EH (cell line): ENCODE measurements at places on chromosomes 16 and 17.

DNA sequence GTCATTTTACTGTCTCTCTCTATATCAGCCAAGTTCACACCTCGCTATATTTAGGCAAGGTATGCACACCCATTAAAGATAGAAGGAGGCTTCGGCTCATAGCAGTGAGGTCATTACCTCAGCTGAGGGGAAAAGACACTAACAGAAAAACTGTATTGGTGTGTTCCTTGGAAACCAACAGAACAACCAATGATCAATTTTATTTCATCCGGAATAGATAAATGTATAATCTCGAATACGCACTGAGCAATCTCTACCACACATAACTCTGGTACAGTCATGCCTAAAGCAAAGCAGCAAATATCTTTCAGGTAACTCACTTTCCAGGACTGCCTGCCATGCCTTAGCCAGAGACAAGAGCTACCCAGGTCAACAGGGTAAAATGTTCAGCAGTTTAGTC, 109.9 kb upstream of the CORO6 start:
- DNase-seq, result no peak

- DNase-seq, result no peak
Measured at GRCh38 chr16:17944345-17944744, 392.2 kb downstream of the NPIPA8 start.

DNA sequence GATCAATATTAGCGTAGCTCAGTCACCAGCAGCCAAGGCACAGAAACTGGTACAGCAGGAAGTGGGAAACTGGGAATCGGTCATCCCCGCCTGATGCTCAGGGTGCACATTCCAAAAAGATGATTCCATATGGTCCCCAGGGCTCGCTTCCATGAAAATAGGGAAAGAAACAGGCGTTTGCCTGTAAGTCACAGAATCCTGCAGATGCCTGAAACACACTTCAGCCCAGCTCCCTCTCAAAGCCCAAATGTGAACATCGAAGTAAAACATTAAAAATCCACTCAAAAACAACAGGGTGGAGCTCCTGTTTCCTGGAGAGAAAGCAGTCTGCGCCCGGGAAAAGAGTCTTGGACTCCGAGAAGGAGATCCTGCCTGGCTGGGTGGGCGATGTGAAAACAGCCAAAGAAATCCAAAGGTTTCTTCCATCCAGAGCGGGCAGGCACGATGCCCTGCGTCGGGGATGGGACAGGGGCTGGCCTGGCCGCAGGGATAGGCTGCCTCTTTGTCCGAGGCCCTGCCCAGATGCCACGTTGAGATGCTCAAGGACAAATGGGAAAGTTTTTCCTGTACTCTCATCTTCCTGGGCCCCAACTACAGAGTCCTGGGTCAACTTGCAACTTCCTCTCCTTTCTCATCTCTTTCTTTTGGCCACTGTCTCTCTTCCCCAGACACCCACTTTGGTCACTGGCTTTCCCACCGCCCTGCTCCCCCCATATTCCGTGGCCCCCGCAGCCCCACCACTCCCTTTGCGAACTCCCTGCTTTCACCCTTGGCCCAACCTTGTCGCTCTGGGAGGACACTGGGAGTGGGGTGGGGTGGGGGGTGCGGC, 743 bp downstream of the WIPI1 start:
- peak; percentile 95 for DNase-seq

- DNase-seq, result no peak
Measured at GRCh38 chr16:89050868-89051311, 42.8 kb upstream of the ACSF3 start.

DNA sequence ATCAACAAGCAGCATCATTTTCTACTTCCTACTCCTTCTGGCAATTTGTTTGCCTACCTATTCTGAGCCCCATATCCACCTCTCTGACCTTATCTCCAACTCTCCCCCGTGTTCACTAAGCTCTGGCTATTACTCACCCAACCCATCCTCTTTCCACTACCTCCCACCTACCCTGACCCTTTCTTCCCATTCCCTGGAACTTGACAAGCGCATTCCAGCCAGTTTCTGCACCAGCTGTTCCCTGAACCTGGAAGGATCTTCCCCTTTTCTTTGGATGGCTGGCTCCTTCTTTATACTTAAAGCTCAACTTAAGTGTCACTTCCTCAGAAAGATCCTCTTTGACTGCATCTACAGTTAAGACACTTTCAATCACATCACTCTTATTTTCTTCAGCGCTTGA, 2.2 kb downstream of the DCUN1D3 start:
- DNase-seq, result no peak

GRCh38 chr17:74738051-74738996, 1.3 kb downstream of the RAB37 start:
- DNase-seq, result no peak

DNA sequence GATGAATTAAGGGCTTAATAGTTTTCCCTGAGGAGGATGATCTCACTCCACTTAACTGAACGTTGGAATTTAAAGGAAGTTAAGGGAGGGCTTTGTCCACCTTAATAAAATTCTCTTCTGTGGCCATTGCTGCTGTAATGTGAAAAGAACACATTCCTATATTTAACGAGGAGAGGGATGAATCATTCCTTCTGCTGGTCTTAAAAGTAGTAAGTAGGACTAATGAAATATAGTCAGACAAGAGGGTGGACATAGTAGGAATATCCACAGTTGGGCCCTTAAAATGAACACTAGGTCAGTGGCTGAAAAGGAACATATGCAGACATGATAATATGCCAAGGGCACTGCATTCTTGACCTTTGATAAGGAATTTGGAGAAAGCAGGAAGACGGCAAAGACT, 405.6 kb downstream of the PMP22 start:
- DNase-seq, result peak; percentile 92

GRCh38 chr17:80624864-80625263, 80.2 kb downstream of the RPTOR start:
- DNase-seq, result no peak

GRCh38 chr16:66588981-66589713, 9.9 kb downstream of the CMTM2 start:
- DNase-seq, result peak; percentile 37

- no peak for DNase-seq
Measured at GRCh38 chr17:79779084-79779529, 1.2 kb downstream of the CBX2 start.

GRCh38 chr17:72448019-72448418, 327.2 kb downstream of the SOX9 start:
- no peak for DNase-seq

DNA sequence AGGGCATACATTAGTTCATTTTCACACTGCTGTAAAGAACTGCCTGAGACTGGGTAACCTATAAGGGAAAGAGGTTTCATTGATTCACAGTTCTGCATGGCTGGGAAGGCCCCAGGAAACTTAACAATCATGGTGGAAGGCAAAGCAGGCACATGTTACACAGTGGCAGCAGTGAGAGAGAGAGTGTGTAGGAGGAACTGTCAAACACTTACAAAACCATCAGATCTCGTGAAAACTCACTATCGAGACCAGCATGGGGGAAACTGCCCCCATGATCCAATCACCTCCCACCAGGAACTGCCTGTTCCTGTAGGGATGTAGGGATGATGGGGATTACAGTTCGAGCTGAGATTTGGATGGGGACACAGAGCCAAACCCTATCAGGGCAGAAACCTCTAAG, 17.2 kb downstream of the NUBP1 start:
- no peak for DNase-seq

GRCh38 chr17:82449131-82449882, 1.2 kb downstream of the CYBC1 start:
- DNase-seq, result no peak

DNA sequence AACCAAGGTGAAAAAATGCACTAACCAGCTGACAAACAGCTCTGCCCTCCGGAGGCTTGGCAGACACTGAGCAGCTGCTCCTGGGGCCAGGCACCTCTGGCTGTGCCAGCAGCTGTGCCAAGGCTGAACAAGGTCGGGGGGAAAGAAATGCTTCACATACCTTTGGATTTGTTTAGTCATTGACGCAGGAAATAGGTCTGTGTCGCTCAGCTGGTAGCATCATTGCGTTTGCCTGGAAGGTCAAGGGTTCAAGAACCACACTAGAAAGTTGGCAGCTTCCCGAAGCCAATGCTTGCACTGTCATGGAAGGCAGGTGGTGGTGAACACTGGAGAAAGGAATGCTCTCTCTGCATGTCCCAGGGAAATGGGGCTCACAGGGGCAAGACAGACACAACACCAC, 63.5 kb downstream of the PCTP start:
- DNase-seq, result no peak

DNA sequence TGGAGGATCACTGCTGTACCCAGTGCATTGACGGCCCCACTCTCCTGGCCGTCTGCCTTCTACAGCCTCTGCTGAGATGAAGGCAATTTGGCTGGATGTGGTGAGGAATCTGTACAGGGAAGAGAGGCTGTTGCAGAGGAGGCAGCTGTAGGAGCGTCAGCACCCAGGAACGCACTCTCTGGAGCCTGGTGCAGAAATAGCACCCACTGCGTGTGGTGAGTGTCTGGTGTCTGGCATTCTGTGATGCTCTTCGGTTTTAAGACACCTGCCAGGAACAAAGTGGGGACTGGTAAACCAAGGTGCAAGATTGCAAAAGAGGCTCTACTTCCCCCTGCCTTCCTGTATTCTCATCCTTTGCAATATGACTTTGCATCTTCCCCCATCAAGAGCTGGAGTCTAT, 187.5 kb upstream of the SDK2 start:
- no peak for DNase-seq

GRCh38 chr17:62644487-62645173, 17.2 kb downstream of the MRC2 start:
- no peak for DNase-seq

DNA sequence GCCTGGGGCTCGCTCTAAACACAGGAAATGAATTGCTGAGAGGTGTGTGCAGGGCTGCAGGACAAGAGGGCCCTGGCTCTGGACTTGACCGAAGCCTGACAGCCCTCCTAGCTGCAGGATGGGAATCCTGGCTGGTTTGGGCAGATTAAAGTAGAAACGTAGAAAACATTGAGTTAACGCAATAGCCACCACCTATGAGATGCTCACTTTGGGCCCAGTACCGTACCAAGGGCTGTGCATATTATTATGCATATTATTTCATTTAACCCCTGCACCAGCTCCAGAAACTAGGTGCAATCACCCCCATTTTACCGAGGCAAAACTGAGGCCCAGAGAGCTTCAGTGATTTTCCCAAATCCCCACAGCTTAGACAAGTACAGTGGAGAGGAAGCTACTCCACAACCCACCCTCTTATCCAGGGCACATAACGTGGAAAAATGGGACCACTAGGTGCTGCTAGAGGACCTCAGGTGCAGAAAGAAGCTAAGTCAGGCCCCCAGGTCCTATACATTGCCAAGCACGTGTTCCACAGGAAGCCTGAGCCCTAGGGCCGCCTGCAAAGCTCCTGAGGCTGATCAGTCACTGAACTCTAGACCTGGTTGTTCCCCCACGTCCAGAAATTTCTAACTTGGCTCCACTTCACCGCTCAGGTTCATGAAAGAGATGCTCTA, 79.2 kb downstream of the MYH11 start:
- DNase-seq, result peak; percentile 64

- DNase-seq, result no peak
Measured at GRCh38 chr16:16881814-16882213, 502.9 kb downstream of the NPIPA7 start.

DNA sequence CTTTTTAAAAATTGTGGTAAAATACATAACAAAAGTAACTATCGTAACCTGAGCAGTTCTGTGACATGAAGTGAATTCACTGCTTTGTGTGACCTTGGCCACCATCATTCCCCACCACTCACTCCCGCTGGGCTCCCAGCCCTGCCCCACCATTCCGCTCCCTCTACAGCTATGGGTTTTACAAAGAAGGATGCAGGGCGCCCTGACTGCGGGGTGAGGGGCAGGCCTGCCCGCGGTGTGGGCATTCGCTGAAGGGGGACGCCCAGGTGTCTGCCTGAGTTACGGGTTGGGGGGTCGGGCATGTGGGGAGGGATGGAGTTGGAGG, at the start of gene CEMP1:
TSS of gene CEMP1 (minus strand) at position 38 of the 325 bp plus-strand sequence. CDS start 335 bp downstream, outside the sequence.
- no peak for DNase-seq

DNA sequence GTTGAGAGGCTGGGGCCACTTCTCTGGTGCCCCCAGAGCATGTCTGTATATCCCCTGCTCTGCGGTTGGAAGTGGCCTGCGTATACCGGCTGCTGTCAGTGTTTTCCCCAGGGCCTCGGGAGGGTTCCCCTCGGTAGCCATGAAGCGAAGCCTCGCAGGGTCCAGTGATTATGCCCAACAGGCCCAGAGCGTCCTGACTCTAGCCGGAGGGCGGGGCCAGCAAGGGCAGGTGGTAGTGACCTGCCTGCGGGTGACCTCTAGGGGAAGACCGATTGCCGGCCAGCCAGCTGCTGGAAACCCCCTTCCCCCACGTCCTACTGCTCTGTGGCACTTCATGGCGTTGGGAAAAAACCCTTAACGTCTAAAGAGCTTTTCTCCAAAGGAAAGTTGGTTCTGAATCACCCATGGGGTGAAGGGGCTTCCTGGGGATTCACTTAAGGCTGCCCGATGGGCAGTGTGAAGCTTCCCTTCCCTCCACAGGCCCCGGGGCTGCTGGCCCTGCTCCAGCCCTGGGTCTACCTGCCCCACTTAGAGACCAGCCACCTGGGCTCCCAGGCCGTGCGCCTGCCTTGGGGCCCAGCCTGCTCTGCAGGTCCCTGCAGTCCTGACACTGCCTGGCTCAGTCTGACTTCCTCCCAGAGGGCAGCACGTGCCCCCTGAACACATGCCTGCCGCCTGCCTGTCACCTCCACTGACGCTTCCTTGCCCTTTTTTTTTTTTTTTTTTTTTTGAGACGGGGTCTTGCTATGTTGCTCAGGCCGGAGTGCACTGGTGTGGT, 72.8 kb downstream of the SOCS1 start:
- DNase-seq, result no peak

DNA sequence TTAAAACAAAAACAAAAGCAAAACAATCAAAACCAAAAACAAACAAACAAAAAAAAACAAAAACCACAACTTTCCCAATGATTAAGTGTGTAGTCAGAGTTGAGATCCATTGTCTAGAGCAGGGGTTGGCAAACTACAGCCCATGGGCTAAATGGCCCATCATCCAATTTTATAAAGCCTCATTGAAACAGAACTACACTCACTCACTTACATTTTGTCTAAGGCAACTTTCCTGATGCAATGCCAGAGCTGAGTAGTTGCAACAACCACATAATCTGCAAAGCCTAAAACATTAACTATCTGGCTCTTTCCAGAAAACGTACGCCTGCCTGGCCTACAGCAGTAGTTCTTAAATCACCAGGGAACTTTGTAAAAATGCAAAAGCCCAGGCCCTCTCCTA, 124.1 kb downstream of the SOX9 start:
- no peak for DNase-seq

DNA sequence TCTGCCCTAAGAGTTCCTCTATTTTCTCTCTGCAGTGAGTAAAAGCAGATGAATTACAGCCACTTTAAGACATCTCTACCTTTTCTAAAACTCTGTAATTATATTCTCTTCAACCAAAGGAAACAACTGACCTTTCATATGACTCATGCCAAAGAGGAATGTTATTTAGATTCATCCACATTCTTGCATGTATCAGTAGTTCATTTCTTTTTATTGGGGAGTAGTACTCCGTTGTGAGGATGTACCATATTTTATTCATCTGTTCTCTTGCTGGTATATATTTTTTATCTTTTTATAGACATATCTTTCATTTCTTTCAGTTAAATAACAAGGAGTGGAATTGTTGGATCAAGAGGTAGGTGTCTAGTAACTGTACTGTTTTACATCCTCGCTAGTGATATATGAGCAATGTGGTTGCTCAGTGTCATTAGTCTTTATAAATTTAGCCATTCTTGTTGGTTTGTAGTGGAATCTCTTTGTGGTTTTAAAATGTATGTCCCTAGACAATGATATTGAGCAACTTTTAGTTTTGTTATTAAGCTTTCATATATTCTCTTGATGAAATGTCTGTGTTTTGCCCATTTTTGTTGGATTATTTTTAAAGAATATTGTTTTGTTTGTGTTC, 7.8 kb upstream of the MYH8 start:
- DNase-seq, result peak; percentile 60

- DNase-seq, result peak; percentile 98
Measured at GRCh38 chr17:41382394-41382793, 288 bp upstream of the KRT34 start.

- no peak for DNase-seq
Measured at GRCh38 chr17:36063786-36064541, at the start of gene CCL18. Gene CCL18 (plus strand): TSS chr17:36064272. CDS start chr17:36064343, 71 bp downstream.
